Activated T-helper 1 cell treated with anti-CD3 and anti-CD28 coated beads, Interleukin-2, amount 50 U/mL, for 16 hours (primary cell): ENCODE measurements at places on chromosomes 4 and X.

GRCh38 chr4:183074288-183074990 is 24.6 kb upstream of the WWC2 start:
- no peak for DNase-seq

GRCh38 chr4:176534566-176534965 is 214.8 kb downstream of the SPCS3 start:
- no peak for DNase-seq

GRCh38 chr4:123419885-123420755 is 23.5 kb downstream of the SPRY1 start:
- no peak for DNase-seq

DNA sequence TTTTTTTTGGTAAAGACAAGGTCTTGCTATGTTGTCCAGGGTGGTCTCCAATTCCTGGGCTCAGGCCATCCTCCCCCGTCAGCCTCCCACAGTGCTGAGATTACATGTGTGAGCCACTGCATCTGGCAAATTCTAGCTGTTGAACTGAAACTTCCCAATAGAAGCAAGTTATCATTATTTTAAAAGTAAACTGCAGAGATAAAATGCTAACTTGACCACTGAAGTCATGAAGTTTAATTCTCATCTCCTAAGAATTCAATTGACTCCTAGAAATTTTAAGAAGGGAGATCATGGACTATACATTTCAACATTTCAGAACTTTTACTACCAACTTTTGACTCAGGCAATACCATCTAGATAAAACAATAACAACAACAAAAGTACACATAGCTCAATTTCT is 11.7 kb upstream of the EXOSC9 start:
- DNase-seq = no peak

DNA sequence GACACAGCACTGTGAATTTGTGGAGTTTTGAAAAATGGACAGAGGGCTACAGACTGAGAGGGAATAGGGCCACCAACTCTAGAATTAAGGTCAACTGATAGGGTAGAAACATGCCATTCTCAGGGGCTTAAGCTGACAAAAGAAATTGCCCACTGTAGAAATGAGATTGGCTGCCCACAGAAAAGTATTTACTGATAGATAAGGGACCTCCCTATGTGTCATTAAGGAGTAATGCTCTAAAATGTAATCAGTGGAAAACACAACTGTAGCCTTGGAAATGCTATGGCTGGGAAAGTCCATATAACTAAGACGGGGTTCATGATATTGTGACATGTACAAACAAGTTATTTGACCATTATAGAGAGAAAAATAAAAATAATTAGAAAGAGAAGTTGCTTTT is 4.6 kb downstream of the RTL9 start:
- DNase-seq = no peak

- no peak for DNase-seq
Observed at GRCh38 chr4:152898606-152899005, 37.5 kb upstream of the FHDC1 start.

DNA sequence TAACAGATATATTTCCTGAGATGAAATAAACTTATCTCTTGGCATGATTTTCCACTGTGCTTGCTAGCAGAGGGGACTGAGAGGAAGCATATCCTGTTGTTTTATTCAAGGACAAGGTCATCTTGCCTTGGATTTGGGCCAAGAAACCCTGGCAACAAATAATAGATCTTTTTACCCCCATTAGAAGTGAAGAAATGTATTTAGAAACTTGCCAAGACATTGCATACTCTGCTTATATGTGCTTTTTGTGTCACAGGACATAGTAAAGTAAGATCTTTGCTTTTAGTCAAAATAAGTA is 170.2 kb downstream of the RAPGEF2 start:
- no peak for DNase-seq

GRCh38 chr4:120902925-120903324 is 19.6 kb downstream of the PRDM5 start:
- no peak for DNase-seq

GRCh38 chr4:138014590-138015288 is 227.4 kb downstream of the SLC7A11 start:
- no peak for DNase-seq

- DNase-seq = no peak
Observed at GRCh38 chrX:56803850-56804681, 75.0 kb downstream of the NBDY start.

DNA sequence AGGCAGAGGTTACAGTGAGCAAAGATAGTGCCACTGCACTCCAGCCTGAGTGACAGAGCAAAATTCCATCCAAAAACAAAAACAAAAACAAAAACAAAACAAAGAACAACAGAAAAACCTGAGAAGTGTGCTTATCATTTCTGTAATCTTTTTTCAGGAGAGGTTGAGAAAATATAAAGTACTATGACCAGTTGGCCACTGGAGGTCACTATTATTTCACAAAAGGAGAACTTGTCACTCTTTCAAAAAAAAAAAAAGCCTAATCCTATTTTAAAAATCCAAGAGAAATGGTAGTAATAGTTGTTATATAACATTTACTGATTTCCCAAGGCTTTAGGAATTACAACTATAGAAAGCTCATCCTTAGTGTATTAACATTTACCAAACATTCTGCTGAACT is 24.9 kb upstream of the RNF150 start:
- DNase-seq = no peak

DNA sequence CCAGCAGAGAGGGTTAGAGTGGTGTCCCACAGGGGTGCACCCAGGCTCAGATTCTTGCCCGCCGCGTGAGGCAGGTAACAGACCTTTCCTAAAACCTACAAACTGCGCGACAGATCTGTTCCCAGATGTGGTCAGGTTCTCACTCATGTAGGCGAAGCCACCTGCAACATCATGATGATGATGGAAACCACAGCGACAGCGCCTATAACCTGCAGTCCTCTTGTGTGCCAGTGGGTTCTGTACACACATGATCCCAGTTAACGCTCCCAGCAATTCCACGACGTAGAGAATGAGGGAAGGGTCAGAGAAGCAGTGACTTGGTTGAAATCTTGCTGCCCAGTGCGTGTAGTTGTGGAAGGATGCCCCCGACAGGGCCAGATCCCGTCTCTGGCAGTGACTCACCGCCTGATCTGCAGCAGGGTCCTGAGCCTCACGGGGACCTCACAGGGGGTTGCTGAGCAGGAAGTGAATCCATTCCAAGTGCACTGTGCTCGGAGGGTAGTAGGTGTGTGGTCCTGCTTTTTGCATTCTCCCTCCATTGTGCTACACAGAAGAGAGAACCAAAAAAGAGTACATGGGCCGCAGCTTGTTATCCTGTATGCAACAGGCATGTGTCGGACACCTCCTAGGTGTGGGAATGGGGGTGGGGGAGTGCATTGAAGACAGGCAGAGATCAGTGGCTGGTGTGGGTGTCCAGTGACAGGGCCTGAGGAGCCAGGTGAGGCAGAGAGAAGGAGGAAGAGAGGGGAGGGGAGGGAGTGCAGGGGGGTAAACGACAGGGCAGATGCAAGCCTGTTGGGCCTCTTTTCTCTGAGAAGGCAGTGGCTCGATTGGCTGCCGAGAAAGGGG is 66.6 kb downstream of the MTMR1 start:
- DNase-seq = no peak

DNA sequence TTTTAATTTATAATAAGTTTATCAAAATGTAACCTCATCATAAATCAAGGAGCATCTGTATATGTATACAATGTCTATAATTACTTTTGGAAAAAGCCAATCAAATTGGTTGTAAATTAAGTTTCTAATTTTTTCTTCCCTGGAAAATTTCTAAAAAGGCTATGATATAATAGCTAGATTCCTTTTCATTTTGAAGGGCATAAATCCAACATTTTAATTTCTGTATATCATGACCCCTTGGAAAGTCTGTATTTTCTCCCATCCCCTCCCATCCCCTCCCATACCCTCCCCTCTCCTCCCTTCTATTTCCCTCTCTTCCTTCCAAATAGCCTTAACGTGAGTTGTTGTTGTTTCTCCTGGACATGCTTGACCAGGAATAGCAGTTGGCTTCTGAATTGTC is 247.1 kb upstream of the FSTL5 start:
- DNase-seq = no peak

DNA sequence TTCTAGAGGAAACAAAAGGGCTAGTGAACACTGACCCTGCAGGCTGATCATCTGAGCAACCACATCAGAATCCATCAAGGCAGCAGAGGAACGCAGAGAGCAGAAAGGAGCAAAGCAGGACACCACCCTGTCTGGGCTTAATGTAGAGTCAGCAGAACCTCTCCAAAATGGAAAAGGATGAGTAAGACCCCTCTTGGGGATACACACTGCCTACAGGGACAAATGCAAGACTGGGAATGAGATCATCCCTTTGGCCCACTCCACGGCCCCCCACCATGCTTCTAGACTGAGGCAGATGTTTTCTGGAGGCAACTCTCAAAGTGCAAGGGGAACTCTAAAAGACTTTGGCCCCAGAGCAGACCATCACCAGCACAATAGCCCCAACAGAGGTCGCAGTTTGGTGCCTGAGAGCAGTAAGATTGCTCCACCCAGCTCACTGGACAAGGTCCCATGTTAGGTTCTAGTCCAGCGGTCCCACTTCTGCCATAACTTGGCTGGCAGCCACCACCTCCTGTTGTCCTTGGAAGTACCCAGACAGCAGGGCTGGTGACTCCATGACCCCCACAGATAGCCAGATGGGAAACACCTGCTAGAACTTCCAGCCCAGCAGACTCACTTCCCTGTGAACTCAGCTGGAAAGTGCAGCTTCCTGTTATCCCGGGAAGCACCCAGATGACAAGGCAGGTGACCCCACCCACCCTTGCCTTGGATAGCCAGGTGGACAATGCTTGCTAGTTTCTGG is 372.7 kb downstream of the INPP4B start:
- DNase-seq = no peak

DNA sequence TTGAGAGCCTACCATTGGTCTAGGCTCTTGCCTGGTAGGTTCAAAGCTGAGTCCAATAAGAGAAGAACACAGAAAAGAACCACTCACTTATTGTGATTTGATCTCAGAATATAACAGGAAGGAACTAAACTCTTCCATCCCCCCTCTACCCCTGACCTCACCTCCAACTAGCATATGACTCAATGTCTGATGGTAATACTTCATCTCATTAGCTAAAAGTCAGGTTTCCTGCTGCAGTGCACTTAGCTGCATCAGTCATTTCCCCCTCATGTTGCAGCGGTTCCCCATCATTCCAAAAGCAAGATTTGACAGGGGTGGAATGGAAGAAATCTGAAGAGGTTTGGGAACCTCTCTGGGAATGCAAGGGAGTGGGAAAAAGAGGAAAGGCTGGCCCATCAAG is 289.5 kb downstream of the SMARCA1 start:
- no peak for DNase-seq

DNA sequence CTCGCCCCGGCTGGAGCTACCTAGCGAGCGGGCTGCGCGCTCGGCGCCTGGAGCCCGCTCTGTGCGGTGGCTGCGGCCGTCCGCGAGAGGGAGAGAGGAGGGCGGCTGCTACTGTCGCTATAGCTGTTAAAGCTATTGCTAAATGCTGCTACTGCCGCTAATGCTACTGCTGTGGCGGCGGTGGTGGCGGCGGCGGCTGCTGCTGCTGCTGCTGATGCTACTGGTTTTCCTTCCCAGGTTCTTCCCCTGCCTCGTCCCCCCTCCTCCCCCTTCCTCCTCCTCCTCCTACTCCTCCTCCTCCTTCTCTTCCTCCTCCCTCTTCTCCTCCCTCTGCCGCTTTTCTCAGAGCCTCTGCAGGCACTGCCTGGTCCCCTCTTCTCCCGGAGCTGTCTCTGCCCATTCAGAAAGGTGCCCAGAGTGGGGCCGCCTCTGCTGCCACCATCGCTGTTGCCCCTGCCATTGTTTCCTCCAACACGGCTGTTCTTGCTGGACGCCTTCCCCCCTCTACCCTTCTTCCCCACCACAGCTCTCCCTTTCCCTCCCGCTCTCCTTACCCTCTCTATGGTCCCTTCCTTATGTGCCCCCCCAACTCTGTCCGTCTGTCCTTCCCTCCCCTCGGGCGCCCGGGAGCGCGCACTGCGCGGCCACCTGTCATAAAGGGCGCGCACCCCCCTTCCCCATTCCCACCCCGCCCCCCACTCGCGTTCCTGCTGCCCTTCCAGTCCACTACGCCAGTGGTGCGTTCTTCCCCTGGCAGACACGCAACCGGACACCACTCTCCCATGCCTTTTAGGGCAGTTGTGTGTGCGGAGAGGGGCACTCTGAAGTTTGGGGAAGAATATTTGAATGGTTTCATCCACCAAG is at the start of gene NEXMIF:
Gene NEXMIF (minus strand): TSS at position 228 of the 864 bp plus-strand sequence.
- peak; percentile 8 for DNase-seq

DNA sequence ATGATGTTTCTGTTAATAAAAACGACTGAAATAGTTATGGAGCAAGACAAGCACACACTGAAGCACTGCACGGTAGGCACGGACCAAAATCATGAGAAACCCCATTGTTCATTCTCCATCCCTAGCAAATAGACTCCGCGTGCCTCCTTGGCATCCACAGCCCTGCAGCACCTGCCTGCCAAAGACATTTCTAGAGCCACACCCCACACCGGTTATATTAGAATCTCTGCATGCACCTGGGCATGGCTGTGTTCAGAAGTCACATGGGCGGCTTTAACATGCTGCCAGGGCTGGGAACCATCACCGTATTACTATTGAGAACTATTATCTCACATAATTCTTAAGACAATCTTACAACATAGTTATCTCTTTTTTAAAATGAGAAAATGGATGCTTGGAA is 5.9 kb downstream of the PDLIM3 start:
- DNase-seq = no peak

GRCh38 chr4:172344308-172344938 is 531.2 kb downstream of the GALNTL6 start:
- no peak for DNase-seq

DNA sequence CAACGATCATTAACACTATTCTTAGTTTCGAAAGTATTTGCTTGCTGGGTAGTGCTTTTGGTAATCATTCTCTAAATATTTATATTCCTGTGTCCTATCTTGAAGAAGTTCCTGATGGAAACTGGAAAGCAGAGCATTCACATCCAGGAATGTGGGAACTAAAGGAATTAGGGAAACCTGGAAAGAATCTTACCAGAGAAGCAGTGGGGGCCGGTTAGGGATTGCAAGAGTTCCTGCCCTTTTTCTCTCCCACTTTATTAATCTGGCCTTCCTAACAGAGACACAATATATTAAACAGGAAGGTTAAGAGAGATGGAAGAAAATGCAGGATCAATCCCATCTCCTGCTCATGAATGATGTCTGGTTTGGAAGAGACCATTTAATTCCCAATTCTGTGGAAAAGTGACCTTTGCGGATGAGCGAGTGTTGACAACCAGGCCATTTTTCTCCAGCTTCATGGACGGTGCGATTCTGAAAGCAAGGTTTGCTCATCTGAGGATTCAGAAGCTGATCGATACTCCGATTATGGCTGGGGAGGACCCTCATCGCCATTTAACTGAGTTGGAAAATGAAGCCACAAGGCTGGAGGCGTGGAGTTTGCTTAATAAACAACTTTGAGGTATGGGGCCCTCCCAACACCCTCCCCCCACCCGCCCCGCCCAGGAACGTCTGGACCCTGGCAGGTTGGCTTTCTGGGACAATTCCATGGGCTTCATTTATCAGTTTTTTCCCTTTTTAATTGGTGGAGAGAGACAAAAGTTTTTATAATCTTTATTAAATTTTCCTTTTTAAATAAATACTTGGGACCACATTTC is 52.3 kb downstream of the C4orf51 start:
- DNase-seq = no peak

DNA sequence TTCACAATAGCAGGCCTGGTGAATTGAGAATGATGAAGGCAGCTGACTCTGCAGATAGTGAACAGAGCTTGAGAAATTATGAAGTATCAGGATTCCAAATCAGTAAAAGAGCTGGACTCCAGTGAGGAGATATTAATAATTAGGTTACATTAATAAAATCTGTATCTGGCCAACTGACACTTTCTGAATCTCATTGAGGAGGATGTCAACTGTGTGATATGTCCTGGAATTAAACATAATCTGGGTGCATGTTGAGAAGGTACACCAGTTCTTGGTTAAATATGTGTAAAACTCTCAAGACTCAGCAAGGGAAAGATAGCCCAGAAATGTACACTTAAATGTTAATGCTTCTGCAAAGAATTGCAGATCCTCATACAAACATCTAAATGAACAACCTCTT is 177.8 kb upstream of the SFRP2 start:
- no peak for DNase-seq
